Naive B cell (primary cell): ENCODE measurements at places on chromosomes 7 and 10.

DNA sequence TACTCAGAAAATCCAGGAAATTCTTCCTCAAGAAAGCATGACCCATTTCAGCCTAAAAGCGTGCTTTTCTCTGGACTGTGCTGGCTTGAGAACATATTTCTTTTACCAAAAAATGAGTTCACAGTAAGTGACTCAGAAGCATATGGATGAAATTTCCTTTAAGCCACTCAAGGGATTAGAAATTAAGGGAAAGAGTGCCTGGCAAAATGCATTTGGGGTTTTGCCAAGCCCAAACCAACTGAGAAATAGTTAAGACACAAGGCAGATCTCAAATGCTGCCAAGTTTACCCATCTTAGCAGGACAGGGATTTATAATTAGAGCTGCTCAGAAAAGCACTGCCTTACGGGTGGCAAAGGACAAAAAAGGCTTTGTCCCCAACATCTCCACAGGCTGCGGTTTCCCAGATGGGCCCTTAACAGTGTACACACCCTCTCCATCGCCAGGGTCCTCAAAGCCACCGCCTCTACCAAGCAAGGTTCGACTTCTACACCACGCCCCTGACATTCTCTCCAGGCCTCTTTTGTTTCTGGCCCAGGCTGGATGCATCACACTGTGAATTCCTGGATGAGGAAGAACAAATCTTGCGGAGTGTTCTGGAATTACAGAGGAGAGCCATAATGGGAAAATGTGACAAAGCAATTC is 30.1 kb upstream of the CDHR3 start:
- no peak for DNase-seq

DNA sequence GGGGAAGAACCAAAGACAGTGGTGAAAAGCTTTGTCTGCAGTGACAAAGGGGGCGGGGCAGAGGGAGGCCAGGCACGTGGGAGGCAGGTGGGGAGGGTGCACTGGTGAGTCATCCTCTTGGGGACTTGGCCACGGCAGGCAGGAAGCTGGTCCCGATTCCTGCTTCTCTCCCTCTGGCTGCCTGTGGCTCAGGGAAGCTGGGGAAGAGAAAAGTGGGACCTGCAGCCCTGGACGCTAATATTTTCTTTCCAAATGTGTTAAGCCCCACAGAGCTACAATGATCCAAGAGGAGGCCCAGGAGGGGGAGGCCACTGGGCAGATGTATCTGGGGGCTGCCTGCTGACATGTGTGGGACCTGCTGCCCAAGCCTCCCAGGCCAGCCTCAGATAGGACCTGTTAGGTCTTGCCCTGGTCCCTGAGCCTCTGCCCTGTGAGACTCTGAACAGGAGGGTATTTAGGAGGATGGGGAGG is 231.8 kb downstream of the KCNMA1 start:
- no peak for DNase-seq

GRCh38 chr10:6601246-6601805 is 21.2 kb upstream of the PRKCQ start:
- DNase-seq, result no peak

GRCh38 chr7:75662579-75663301 is 76.0 kb downstream of the HIP1 start:
- peak; percentile 75 for DNase-seq

DNA sequence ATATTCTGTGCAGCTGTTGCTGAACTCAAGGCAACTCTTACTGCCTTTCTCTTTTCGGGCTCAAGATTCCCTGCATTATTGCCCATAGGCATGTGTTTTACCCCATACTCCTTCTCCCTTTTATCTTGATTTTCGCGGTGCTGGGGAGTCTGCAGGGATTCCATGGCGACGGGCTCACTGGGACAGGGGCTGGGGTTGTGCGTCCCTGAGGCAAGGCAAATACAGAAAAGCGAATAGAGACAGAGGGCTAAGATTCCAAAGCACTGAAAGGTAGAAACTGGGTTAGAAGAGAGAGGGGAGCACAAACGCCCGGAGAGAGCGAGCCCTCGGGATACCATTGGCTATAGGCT is 519 bp upstream of the RPP38 start:
- DNase-seq, result no peak

DNA sequence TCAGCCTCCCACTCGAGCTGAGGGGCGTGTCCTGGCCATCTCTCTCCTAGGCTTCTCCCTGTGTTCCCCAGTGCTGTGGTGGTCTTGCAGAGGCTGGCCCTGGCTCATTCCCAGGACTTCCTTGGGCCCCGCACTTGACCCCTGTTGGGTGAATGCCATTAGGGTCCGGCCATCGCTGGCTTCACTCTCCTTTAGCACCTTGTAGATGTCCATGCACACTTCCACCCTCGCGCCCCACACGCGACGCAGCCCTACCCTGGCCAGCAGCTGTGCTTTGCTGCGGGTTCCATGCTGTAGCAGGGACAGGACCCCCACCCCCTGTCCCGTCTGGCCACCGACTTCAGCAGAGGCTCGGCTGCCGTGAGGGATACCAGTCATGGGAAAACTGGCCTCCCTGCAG is 46.3 kb downstream of the PITRM1 start:
- no peak for DNase-seq

GRCh38 chr10:79226391-79227245 is 120.7 kb upstream of the PPIF start:
- no peak for DNase-seq

- DNase-seq, result no peak
These were observed 312.1 kb downstream of the PRKG1 start for GRCh38 chr10:51386248-51386885.

- DNase-seq, result no peak
These were observed 97.4 kb downstream of the TWIST1 start for GRCh38 chr7:19020062-19020461.

DNA sequence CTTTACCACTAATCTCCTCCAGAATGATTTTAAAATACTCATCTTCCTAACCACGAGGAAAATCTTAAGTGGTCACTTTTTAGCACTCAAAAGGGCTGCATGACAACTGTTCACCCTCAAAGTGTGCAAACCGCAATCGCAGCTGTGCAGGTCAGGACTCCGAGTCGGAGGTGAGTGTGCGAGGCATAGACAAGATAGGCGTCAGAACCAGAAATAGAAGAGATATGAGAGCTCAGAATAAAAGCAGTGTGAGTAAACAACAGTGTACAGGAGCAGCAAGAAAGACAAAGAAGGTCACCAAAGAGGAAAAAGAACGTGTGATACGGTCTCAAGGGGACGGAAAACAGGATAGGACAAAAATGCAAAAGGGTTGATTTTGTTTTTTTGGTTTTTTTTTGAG is 17.5 kb upstream of the ENO4 start:
- no peak for DNase-seq

GRCh38 chr10:35822316-35822715 is 180.2 kb upstream of the FZD8 start:
- DNase-seq, result no peak

- no peak for DNase-seq
These were observed 57.5 kb downstream of the COL17A1 start for GRCh38 chr10:104028146-104028545.

GRCh38 chr10:3408603-3409365 is 236.2 kb upstream of the PITRM1 start:
- DNase-seq, result no peak

- no peak for DNase-seq
These were observed 203.2 kb upstream of the PHYHIPL start for GRCh38 chr10:58973235-58973595.

DNA sequence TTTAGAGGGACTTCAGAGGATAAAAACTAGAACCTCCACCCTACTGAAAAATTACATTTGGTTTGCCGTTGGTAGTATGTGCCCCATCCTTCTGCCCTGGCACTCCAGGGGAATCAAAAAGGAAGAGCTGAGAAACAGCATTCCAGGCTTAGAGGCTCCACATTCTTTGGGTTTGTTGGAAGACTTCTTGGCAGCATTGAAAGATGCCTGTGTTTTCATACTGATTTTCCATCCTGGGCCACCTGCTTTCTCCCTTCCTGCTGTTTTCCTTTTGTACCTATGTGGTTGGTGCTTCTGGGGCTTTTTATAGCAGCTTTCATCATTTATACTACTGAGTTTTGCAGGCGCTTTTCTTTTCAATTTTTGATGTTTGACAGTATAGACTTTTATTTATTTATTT is 61.7 kb downstream of the AUTS2 start:
- no peak for DNase-seq

DNA sequence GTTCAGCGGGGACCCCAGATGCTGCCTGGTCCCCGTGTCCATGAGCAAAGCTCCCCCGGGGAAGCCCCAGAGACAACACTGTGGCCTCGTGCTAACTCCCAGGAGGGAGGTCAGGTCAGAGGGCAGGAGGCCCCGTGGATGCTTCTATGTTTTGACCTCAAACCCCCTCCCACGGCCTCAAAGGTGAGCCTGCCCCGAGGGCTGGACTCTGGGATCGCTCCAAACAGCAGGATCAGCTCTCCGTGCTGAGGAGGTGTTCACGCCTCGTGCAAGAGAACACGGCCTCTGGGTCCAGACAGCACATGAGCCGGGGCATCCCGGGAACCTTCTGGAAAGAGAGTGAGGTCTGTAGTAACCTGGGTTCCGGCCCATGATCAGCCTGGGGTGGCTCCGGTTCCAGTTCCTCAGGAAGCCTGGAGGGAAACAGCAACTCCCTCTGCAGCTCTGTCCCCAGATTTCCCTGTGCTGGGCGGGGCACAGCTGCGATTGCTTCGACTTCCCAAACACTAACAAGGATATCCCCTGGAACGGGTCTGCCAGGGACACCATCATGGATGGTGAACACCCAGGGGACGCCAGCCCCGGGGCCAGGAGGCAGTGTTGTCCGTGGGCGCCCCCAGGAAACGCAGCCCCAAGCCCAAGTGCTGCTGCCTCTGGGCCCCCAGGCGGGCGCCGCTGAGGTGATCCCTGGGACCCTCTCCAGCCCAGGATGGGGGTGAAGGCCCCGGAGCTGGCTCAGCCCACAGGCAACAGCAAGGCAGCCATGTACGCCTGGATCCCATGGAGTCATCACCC is 18.0 kb upstream of the INPP5A start:
- DNase-seq, result no peak

GRCh38 chr10:15370856-15371701 is at the start of gene FAM171A1:
FAM171A1 (minus strand) TSS chr10:15371289; CDS start chr10:15371052, 237 bp downstream.
- peak; percentile 12 for DNase-seq

DNA sequence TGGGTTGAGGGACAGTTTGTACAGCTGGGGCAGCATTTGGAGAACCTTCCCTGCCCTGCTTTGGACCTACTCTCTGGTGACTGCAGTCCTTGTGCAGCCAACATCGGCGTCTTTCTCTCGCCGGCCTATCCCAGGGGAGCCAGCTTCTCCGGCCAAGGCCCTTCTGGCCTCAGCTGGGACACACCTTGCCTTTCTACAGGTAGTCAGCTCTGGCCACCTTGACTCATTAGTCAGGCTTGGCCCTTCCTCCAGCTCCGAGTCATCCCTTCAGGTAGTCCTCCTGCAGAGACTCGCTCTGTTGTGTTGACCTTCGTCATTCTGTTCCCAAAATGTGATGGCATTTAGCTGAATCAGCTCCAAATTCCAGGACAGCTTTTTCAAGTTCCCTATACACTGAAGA is 145.0 kb upstream of the CHST15 start:
- no peak for DNase-seq

- no peak for DNase-seq
These were observed 128.0 kb downstream of the NRCAM start for GRCh38 chr7:108328174-108328651.

DNA sequence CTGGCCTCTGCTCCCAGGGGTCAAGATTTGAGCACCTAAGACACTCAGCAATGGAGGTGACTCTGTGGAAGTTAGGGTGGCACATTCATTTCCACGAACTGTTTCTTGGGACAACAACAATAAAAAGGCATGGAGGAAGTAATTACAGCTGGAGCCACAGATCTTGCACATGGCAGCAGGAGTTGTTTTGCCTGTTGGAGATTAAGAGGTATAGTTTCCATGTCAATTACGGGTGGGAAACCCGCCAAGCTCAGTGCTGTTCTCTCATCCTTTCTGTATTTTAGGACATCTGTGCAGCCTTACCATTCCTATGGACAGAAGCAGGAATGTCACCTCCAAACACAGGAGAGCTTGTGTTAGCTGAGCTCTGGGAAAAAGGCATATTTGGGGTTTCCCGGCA is 201.2 kb downstream of the SNX10 start:
- no peak for DNase-seq

DNA sequence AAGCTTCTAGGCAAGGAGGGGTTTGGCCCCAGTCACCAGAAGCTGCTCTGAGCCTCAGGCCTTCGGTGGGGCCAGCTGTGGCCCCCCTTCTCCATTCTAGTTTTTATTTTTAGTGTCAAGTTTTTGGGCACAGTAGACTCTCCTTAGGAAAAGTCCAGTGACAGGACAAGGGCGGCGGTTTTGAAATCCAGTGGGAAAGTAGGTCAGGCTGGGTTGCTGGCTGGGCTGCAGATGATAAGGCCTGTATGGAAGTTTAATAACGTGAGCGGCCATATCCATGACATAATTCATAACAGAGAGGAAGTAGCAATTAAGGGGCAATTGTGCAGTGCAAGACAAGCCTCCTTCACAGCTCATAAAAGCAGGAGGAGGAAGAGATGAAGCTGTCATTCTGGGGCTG is 87.1 kb upstream of the ZNF716 start:
- DNase-seq, result no peak

DNA sequence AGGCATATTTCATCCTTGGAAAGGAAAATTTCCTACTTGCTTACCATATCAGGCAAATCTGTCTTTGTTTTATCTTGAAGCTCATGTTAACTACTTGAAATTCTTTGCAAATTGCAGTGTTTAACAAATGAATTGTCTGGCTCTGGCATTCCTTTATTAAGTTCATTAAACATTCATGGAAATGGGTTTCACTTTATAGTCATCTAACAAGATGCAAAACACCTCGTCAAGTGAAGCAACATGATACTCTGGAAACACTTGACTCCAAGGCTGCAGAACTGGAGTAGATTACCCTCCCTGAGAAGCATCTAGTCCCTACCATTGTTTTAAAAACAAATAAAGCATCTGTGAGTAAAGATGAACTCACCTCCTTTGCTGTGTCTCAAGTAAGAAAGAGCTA is 1086.9 kb downstream of the NRG3 start:
- no peak for DNase-seq

DNA sequence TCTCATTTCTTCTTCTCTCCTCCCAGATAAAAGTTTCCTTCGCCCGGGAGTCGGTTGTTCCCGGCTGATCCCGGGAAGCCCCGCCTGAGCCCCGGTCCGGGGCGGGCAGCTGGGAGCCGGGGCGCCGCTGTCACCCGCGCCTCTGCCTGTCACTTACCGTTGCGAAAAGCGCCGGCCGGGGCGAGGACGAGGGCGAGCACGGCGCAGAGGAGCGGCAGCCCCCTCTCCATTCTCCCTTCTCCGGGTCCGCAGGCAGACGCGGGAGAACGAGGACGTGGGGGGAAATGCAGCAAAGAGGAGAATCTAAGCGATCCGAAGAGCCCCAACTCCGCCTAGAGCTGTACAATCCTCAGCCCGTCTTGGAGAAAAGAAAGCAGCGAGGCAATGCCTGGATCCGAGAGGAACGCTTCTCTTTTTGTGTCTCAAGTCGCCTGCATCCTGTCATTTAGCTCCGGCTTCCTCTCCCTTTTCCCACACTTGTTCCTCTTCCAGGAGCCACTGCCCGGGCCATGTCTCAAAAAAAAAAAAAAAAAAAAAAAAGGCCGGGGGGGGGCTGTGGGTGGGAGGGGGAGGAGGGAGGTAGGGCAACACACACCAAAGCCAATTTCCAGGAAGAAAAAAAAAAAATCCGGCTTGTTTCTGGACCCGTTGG is at the start of gene NRP1:
TSS of gene NRP1 (minus strand) at position 515 of the 652 bp plus-strand sequence. CDS start at position 230, 285 bp downstream.
- DNase-seq, result no peak
